ENCODE measurements at places on chromosomes 2 and 18. TPM values are rescaled to one million over a fixed set of nuclear protein-coding genes. Genes with fewer than 3 reads are reported as not detected.

DNA sequence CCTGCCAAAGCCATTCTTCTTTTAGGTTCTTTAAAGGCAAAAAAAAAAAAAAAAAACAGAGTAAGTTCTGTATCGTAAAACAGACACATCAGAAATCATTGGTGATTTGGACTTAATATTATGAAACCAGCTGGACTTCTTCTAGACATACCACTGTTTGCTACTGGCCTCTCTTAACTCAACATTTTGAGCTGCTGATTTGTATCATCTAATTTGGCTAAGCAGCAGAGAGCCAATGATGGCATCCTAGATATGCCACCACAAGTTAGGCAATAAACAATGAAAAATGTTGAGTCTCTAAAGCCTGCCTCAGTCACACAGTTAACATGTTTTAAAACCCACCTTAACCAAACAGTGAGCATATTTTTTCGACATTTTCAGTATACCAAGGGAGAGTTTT lies 1034.3 kb upstream of the NXPH2 start:
- DNase-seq: no peak

GRCh38 chr2:71559080-71559827 lies 105.9 kb downstream of the DYSF start:
- no peak for DNase-seq

The EPB41L3 gene
- 0.10 TPM for total RNA-seq

DNA sequence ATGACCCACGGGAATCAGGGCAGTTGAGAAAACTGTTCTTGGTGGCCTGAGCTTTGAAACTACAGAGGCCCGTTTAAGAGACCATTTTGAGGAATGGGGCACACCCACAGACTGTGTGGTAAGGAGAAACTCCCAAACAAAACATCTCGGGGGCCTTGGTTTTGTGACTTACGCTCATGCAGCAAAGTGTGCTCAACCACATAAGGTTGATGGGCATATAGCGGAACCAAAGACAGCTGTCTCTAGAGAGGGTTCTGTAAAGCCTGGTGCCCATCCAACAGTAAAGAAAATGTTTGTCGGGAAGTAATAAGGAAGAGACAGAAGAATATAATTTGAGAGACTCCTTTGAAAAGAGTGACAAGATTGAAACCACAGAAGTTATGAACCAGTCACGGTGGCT lies 5.4 kb downstream of the MRO start:
- no peak for DNase-seq

DNA sequence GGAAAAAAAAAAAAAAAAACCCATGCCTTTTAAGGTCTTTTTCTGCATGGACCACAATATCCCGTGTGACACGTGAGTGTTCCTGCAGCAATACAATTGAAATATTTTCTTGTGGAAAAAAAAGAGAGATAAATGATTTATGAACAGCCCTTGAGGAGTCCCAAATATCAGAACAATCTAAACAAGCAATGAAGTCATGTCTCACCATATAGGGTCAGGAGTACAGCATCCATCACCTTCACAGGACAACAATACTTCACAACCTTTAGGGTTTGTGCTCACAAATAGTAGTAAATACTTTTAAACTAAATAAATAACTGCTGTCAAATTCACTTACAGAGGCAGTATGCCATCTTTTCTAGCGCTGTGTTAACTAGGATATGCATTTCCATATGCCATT lies 87.9 kb downstream of the ZEB2 start:
- no peak for DNase-seq

- DNase-seq: no peak
Observed at GRCh38 chr2:23563673-23564614, 179.0 kb downstream of the KLHL29 start.

The TGFBRAP1 gene
- total RNA-seq: 16.6 TPM

The ATF2 gene
- 59.9 TPM for total RNA-seq

DNA sequence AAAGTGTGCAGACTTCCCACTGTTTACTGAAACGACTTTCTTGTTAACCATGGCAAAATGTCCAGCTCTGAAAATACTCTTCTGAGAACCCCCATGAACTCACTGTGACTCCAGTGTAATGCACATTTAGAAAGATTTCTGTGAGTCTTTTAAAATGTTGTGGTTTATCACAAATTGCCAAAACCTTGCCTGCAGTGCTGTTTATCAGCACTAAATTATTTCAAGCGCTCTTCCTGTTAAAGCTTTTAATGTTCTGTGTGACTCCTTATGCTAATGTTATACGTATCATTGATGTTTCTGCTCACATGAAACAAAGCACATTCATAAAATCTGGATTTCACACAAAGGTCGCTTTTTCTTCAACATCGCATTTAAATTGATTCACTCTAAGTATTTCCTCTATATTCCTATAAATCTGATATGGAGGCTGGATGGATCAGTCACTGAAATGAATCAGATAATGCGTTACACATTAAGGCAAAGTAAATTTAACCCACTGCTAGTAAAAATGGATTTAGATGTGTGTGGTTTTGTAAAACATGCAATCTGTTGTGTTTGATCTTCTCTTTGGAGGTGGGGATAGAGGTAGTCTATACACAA lies 521.2 kb downstream of the NYAP2 start:
- DNase-seq: no peak

The GREB1L gene
- not detected for total RNA-seq

The NFATC1 gene
- total RNA-seq: 28.1 TPM

DNA sequence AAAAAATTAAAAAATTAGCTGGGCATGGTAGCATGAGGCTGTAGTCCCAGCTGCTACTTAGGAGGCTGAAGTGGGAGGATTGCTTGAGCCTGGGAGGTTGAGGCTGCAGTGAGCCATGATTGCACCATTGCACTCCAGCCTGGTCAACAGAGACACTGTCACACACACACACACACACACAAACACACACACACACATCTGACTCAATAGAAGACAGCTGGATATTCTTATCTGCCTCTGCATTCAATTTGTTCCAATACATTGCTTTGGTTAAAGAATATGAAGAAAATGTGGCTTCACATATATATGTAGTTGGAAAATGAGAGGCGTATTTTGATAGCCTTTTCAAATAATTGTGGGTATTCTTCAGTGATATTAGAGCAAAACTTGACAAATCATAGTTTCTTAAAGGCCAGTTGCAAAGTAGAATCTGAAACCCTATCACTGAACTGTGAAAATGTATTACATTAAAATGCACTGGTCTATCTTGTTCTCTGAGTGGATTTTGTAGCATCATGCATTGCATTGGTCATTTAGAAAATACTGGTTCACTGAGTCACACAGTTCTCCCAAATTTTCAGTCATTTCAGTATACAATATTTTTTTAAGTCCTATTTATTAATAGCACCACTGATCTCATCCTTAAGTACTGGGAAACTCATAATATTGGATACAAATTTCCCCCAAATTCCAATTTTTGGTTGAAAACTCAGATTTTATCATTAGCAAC lies 140.9 kb downstream of the MCFD2 start:
- DNase-seq: no peak

DNA sequence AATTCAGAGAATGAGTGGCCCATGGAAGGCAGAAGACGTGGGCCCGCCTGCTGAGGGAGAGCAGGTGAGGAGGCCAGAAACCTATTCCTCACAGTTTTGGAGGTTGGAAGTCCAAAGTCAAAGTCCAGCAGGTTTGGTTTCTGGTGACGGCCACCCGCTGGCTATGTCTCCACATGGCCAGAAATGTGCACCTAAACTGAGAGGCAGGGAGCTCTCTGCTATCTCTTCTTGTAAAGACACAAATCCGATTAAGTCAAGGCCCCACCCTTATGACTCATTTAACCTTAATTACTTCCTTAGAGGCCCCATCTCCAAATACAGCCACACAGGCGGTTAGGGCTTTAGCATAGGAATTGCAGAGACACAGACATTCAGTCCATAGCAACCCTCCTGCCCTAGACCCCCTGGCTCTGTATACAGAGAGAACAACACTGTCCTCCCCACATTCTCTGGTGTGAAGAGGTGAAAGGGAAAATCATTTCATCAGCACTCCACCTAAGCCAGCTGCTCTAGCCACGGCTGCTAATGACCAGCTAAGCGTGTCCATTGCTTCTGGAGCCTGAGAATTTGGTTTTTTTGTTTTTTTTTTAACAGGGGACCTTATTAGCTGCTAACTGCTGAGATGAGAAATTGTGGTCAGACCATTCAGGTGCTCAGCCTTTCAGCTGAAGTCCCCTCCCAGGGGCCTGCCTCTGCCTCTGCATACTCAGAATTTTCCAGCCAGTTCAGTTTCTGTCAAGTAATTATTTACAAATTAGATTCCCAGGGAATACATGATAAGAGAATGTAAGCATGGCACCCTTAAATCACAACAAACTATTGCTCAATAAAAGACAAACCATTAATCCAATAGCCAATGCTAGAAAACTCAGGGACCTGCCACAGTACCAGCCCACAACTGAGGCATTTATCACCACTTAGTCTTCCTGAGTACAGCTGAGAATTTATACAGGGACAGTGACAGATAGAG lies 368.7 kb upstream of the ID2 start:
- DNase-seq: peak; percentile 23
